ENCODE measurements at places on chromosomes 2 and 18. TPM values are rescaled to one million over a fixed set of nuclear protein-coding genes. Genes with fewer than 3 reads are reported as not detected.

RMC1 gene
- 28.5 TPM for total RNA-seq

DYSF gene
- 2.4 TPM for total RNA-seq

CACNB4 gene
- 1.3 TPM for total RNA-seq

TACR1 gene
- 1.1 TPM for total RNA-seq
